Stimulated activated CD4-positive, alpha-beta T cell treated with anti-CD3 and anti-CD28 coated beads, Interleukin-1b, Interleukin-23, amount 100 ng/mL, for 1 hour (primary cell): ENCODE measurements at places on chromosomes 6 and 20.

- no peak for DNase-seq
Observed at GRCh38 chr6:33987531-33988021, 158.3 kb downstream of the GRM4 start.

GRCh38 chr20:32538526-32538939 lies 46.6 kb downstream of the NOL4L start:
- DNase-seq = no peak

DNA sequence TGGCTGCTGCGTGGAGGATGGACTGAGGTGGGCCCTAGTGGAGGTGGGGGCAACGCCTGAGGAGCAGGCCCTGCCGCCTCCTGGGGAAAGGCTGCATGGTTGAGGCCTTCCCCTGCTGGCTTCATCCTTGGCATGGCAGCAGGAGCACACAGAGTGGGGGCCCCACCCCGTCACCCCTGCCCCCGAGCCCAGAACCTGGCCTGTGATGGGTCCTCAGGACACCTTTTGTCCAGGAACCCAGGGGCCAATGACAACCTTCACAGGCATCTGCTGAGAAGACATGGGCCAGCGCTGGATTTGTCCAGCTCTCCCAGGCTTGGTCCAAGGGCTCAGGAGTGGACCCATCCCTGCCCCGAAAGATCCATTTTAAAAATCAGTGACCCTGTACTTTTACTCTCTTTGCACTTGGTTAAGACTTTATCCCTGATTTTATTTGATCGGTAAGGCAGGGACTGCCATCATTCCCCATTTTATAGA lies 575 bp upstream of the SLC17A9 start:
- no peak for DNase-seq

GRCh38 chr20:12916699-12917098 lies 92.1 kb upstream of the SPTLC3 start:
- no peak for DNase-seq

DNA sequence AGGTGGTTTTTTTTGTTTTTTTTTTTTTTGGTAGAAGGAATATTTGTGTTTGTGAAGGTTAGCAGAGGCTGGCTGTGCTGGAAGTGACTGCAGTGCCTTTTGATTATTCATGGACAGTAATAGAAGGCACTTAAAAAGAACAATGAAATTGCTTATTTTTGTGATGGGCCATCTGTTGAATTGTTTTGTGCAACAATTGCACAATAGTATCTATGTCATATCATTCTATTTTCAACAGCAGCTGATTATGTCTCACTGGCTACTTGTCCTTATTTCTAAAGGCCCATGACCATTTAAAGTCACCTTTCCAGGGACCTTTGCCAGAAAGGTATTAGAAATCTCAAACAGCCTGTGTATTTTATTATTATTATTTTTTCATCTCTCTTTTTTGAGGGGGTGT lies 70.6 kb downstream of the AFG1L start:
- no peak for DNase-seq

DNA sequence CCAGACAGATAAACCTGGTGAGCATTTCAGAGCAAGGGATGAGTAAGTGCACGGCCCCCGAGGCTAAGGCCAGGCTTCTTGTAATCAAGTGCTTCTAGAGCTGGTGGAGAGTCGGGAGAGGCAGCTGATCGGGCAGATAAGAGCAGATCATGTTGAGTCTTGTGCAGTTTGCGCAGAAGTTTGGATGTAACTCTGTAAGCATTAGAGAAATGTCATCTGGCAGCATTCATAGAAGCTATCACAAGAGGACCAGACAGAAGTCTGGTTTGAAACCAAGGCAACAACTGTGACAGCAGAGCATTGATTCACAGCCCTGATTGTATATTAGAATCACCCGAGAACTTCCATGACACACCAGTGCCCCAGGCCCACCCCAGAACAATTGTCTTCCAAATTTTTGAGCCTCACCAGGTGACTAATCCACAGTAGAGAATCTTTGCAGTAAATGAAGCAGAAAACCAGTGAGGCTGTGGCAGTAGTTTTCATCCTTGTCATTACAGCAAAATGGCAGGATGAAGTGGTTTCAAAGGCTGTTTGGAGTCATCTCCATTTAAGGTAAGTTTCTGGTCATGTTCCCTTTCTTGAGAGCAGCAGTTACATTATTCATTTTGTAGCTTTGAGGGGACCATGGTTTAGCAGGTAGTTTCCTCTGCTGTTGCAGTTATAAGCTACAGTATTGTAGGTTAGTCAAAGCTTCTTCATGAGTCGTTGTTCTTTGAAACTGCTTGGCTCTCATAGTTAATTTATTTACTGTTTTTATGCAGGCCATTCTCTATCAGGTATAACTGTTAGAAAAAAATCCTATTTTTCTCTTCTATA lies 84.1 kb downstream of the RNF217 start:
- DNase-seq = no peak

DNA sequence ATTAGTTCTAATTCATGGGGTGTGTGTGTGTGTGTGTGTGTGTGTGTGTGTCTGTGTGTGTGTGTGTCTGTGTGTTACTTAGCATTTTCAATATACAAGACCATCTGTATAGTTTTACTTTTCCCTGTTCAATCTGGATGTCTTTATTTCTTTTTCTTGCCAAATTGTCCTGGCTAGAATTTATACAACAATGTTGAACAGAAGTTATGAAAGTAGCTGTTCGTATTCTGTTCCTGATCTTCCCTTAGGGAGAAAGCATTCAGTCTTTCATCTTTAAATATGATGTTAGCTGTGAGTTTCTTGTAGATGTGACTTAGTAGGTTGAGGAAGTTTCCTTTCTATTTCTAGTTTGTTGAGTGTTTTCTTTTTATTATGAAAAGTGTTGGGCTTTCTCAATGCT lies 334.7 kb upstream of the RNF24 start:
- DNase-seq = no peak

- DNase-seq = no peak
Observed at GRCh38 chr20:57040924-57041323, 225.5 kb downstream of the BMP7 start.

DNA sequence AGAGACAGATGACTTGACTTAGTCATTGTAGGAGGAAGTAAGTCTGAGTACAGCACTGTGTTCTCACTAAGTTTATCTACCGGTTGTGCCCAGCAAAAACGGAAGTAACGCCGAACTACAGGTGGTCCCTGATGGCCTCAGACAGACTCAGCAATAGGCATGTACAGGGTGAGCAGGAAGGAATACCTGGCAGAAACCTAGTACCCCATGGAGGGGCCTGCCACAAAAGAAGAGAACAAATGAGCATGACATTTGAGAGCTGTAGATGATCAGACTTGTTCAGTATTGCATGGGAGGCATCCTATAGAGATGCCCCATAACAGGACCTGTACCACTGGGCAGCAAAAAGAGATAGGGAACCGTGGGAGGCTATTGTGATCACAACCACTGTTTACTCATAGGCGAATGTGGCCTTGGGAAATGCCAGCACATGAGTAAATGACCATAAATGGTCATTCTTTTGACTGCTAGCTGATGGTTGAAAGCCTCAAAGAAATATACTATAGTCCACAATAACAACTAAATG lies 106.4 kb upstream of the TAB2 start:
- DNase-seq = no peak

- DNase-seq = no peak
Observed at GRCh38 chr6:130593200-130593599, 227.4 kb downstream of the TMEM200A start.

- no peak for DNase-seq
Observed at GRCh38 chr6:25341203-25341552, 62.0 kb downstream of the CARMIL1 start.

DNA sequence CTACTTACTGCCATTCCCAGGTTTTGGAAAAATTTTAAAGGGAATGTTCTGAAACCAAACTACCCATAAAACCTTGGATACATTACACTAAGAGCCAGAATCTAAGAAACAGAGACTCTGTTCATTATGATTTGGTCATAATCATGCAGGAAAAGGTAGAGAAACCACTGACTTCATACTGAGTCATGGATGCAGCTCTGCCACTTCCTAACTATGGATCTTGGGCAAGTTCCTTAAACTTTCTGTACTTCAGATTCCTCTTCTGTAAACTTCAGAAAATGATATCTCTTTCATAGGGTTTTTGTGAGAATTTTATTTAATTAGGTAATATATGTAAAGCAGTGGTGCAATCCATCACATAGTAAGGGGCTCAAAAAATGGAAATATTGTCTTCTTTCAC lies 20.0 kb downstream of the PLA2G7 start:
- DNase-seq = no peak

DNA sequence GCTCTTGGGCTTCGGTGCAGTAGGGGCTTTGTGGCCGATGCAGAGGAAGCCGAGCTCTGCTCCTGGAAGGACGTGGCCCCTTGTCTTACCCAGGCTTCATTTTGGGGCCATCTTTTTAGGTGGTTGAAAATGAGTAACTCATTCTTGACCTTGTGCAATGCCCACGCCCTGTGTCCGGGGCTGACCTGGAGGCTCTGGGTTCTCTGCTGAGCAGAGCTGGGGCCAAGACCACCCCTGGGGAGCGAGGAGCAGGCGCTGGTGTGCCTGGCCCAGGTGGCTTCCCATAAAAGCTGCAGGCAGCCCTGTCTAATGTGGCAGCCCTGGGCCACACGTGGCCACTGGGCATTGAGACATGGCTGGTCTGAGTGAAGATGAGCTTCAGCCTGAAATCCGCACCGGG lies 25.7 kb downstream of the NTSR1 start:
- DNase-seq = no peak

DNA sequence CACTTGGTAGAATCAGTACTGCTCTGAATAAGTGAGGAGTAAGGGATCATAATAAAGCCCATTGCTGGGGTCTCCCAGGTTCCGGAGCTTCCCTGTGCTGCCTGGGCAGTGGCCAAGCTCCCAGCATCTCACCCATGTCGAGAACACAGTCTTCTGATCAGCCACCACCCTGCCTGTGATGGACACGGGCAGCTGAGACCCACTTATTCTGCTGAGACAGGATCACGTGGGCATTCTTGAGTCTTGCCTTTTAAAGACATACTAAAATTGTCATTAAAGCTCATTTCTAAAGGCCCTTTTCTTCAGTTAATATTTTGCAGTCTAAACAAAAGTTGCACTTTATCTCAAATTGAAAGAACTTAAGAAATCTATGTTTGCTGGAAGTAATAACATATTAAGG lies 42.7 kb upstream of the SLC22A2 start:
- DNase-seq = no peak

DNA sequence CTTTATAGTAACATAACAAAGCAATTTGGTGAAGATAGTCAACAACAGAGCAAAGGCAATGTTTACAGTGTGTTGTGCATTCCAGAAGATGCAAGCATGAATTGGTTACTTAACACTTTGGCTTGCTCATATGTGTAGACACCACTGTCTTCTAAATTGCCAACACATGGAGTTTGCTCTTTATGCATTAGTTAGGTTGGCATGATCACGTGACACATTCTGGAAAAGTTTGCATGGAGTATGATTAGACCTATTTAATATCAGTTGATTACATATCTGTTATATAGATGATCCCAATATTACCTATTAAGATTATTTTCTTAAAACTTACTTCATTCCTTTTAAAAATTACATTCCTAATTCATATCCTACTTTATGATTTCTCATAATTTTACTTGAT lies 197.6 kb downstream of the RIMS1 start:
- DNase-seq = no peak

DNA sequence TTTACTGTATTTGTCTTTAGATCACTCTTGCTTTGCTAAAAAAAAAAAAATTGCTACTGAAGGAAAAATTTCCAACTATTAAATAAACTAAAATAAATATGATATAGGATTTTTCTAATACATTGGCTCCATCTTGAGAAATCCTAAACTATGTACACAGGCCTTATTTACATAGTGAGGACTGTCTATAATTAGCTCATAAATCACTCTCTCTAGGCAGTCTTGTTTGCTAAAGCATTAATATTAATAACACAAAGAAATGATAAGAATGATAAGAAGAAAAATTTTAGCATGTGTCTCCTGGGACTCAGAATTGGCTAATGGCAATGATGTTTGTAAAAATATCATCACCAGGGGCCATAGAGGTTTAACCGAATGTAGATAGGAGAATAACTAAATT lies 13.3 kb upstream of the CRYBG1 start:
- no peak for DNase-seq

GRCh38 chr6:90397929-90398674 lies 101.5 kb upstream of the BACH2 start:
- DNase-seq = peak; percentile 69

DNA sequence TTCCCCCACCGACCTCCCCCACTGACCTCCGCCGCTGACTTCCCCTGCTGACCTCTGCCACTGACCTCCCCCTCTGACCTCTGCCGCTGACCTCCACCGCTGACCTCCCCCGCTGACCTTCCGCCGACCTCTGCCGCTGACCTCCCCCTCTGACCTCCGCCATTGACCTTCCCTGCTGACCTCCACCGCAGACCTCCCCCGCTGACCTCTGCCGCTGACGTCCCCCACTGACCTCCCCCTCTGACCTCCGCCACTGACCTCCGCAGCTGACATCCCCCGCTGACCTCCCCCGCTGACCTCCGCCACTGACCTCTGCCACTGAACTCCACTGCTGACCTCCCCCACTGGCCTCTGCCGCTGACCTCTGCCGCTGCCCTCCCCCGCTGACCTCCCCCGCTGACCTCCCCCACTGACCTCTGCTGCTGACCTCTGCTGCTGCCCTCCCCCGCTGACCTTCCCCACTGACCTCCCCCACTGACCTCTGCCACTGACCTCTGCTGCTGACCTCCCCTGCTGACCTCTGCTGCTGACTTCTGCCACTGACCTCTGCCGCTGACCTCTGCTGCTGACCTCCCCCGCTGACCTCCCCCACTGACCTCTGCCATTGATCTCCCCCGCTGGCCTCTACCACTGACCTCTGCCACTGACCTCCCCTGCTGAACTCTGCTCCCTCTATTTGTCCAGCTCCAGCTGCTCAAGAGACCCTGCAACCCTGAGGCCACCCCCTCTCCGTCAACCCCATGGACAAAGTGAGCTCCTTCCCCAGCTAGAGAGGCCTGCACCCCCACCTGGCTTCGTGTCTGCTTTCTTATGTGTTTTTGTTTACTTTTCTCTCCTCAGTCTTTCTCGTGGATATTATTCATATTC lies 91.4 kb upstream of the AFDN start:
- DNase-seq = no peak

DNA sequence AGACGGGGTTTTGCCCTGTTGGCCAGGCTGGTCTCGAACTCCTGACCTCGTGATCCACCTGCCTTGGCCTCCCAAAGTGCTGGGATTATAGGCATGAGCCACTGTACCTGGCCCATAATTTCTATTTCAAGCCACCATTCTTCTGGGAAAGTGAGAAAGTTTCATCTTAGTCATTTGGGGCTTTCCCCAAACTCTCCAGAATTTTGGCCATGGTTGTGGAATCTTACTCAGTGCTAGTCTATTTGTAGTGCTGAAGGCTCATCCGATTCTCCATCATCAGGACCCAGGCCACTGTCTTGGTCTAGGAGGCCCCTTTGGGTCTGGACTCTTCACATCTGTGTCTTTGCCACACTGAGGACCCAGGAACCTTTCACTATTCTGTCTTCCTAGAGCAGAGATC lies 164.9 kb downstream of the EYA2 start:
- DNase-seq = no peak

GRCh38 chr6:2055911-2056310 lies 189.5 kb downstream of the GMDS start:
- DNase-seq = no peak

GRCh38 chr20:15113144-15113773 lies 775.8 kb upstream of the FLRT3 start:
- no peak for DNase-seq
